RPMI8226 (cell line): ENCODE measurements at places on chromosomes 3 and 15.

- DNase-seq = no peak
These were observed 41.5 kb downstream of the TMEM41A start for GRCh38 chr3:185457376-185457775.

GRCh38 chr3:30655187-30655812 lies 48.9 kb downstream of the TGFBR2 start:
- DNase-seq = no peak

DNA sequence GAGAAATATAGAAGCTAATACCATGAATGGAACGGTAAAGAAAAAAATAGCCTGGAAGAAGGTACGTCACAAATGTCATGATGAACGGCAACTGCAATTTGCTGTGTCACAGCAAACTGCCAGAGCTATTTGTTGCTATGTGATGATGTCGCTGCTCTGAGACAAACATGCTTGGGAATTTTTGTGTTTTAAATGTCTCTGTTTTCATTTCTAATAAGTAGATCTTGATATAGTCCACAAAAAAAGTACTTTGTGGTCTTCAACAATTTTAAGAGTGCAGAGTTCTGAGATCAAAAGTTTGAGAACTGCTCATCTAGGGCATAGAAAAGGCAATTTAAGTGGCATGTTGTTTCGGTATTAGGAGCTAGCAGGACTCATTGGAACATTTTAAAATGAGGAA lies 4.3 kb upstream of the NR1D2 start:
- DNase-seq = no peak

GRCh38 chr3:22353126-22353525 lies 602.1 kb upstream of the ZNF385D start:
- no peak for DNase-seq
